ENCODE measurements at places on chromosomes 6 and 20.

DNA sequence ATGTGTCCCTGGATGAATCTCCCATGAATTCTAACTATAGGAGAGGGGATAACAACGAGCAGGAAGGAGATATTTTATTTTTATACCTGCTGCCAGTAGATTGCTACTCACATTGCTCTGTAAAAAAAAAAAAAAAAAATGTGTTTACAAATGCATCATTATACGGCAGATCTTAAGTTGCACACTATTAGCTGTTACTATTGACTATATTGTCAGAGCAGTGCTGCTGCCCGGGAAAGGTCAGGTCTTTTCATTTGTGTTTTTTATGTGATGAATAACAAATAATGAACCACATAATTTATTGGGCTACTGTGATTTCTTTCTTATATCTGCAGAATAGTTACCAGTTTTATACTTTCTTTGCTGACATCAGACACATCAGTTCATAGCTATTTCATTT is 393.3 kb downstream of the C6orf118 start:
- DNase-seq: no peak

DNA sequence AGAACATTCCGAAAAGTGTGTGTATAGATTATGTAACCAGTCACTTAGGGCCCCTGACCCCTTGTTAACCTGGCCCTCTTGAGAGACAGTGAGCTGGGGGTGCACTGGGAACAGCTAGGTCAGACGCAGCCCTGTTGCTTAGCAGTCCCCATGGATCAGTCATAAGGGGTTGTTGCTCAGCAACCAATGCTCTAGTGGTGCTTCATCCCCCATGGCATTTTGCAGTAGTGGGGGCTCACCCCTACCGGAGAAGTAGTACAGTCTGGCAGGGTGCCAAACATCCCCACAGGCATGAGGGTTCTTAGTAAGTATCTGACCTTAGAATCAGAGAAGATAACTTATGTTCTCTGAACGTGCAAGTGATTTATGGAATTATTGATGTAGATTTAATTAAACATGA is 12.3 kb downstream of the PKIB start:
- no peak for DNase-seq

DNA sequence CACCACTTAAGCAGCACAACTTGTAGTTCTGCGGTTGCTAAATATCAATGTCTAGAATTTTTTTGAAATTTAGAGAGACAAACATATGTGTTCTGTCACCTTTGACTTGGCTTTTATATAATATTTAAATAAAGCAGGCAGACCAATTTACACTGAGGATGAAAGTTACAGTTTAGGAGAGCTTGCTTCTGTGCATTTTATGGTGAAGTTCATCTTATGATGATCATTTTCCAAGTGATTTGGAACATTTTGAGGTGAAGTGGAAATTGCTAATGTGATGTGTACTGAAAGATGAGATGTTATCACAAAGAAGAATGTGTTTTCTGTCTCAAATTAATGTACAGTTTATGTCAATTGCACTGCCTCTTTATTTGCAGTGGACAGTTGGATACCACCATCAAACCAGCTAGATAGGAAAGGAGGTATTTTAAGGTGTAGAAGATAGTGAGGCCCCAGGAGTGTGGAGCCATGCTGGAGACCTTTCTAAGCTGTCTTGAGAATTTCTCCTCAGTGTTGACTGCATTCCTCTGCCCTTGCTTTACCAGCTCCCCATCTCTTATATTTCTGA is 461.9 kb downstream of the UTRN start:
- no peak for DNase-seq

- DNase-seq: no peak
Measured at GRCh38 chr20:48163505-48163904, 378.2 kb upstream of the SULF2 start.

GRCh38 chr20:58174708-58175280 is 53.7 kb downstream of the ANKRD60 start:
- DNase-seq: no peak

GRCh38 chr6:80227545-80228105 is 121.2 kb downstream of the BCKDHB start:
- DNase-seq: no peak

DNA sequence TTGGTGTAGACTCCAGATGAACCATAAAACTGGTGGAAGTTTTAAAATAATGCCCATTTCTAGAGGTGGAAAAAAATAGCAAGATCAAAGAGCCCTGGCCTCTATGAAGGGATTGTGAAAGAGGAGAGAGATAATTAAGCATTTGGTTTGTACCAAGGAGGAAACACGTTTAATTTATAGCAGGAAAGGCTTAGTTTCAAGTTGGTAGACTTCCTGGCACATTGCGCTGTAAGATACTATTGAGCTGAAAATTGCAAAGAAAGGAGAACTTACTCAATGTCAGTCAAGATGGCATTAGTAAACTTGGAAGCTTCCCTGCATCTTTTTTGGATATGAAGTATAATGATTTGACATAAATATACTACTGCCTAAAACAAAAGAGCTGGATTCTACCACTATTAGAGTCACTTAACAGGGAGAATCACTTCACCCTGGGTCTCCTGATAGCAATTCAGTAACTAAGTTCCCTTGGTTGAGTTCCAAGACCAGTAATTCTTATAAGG is 24.4 kb downstream of the MARCKS start:
- no peak for DNase-seq

DNA sequence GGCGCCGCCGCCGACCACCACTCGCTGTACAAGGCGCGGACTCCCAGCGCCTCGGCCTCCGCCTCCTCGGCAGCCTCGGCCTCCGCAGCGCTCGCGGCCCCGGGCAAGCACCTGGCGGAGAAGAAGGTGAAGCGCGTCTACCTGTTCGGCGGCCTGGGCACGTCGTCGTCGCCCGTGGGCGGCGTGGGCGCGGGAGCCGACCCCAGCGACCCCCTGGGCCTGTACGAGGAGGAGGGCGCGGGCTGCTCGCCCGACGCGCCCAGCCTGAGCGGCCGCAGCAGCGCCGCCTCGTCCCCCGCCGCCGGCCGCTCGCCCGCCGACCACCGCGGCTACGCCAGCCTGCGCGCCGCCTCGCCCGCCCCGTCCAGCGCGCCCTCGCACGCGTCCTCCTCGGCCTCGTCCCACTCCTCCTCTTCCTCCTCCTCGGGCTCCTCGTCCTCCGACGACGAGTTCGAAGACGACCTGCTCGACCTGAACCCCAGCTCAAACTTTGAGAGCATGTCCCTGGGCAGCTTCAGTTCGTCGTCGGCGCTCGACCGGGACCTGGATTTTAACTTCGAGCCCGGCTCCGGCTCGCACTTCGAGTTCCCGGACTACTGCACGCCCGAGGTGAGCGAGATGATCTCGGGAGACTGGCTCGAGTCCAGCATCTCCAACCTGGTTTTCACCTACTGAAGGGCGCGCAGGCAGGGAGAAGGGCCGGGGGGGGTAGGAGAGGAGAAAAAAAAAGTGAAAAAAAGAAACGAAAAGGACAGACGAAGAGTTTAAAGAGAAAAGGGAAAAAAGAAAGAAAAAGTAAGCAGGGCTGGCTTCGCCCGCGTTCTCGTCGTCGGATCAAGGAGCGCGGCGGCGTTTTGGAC is 2.0 kb downstream of the SOX4 start:
- no peak for DNase-seq

DNA sequence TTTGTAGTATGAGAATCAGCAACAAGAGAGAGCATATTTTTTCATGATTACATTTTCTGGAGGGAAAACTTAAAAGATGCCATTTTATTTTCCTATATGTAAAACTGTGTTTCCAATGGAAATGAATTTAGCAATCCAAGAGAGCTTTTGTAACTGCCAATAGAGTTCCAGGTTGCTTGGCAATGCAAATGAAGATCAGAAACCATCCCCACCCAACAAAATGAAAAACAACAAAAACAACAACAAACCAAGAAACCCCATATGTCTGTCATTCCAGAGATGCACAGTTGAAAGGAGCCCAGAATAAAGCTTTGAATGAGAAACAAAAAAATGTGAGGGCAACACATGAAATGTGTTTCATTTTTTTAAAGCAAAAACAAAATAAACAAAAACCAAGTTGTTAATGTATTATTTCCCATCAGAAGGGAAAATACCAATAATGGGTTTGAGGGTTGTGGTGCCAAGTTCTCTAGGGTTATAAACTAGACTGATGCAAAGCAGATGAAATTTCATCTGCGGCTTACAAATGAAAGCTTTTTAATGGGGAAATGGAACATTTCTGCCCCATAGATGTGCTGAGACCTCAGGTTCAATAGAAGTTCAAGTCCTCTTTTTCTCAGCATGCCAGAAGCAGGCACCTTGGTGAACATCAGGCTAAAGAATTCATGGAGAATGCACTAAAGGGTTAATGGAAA is 121.5 kb upstream of the MCHR2 start:
- DNase-seq: no peak

DNA sequence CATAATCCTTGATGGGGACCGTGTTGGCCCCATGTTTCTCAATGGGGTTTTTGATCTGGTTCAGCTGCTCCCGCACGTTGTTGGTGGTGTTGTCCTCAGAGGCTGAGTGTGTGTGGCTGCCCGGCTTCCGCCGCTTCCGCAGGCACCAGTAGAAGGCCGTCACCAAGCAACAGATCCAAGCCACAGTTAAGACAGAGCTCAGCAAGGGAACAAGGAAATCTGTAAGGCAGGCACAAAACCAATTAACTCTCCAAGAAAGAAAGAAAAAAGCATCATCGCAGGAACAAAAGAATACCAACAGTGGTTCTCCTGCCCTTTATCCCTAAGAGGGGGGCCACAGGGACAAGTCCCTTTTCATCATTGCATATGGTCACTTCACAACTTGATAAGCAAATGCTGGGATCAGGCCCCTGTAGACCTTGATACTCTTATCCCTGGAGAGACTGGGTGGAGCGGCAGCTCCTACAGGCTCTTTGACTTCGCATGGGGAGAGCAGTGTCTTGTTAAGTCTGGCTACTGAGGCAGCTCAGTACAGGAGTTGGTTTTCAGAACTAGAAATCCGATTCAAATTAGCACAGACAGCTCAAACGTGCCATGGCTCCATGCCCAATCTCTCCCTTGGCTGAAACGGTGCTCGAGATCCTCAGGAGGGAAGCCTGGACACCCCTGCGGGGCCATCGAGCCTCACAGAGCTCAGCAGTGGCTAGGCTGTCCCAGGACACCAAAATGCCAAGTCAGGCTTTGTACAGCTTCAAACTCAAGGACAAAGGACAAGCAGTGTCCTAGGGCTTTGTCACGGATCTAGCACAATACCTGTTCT is 33.9 kb downstream of the JAG1 start:
- peak; percentile 60 for DNase-seq

DNA sequence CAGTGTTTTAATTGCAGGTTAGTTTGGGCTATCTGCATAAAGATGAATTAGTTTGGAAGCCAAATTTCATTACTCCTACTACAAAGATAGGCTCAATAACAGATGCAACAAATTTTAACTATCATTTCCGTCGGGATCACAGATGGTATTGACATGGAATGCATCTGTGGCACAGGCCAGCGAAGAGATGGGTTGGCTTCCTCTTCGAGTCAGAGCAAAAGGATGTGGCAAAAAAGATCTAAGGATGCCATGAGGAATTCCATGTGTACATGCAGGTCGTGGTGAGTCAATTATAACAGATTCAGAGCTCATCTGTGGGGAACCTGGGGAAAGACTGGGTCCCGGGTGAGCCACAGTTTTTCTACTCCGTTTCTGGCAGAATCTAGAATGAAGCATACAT is 83.0 kb upstream of the CITED2 start:
- DNase-seq: no peak

DNA sequence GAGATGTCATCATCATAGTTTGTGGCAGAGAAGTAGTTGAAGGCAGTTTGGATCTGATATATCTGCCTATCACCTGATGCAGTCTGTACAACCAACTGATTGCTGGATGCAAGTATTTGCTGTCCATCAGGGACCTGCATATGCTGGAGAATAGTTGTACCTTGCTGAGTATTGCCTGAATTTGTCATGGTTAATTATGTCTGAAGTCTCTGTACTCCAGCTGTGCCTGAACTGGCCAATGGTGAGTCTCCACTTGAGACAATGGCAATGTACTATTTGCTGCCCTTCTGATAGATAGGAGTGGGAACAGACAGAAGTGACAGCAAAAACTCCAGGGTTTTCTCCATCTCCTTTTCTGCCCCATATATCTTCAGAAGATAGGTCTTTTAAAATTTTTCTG is 531.5 kb downstream of the EPHA7 start:
- no peak for DNase-seq

GRCh38 chr6:33235221-33235634 is 26.9 kb downstream of the RING1 start:
- DNase-seq: no peak

DNA sequence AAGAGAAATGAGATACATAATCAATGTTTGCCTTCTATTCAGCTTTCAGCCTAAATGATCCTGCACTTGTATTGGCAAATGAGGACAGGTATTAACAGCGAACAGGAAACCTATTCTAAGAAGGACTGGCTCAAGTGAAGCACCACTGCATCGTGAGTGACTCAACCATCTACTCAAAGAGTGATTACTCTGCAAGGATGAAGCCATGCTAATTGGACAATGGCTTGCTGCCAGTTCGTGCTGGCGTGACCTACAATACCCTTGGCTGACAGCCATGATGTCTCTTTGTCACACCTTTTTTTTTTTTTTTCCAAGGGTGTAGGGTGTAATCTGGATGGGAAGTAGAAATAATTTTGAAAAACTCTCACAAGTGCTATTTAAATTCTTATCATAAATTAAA is 104.9 kb downstream of the GJA10 start:
- no peak for DNase-seq

DNA sequence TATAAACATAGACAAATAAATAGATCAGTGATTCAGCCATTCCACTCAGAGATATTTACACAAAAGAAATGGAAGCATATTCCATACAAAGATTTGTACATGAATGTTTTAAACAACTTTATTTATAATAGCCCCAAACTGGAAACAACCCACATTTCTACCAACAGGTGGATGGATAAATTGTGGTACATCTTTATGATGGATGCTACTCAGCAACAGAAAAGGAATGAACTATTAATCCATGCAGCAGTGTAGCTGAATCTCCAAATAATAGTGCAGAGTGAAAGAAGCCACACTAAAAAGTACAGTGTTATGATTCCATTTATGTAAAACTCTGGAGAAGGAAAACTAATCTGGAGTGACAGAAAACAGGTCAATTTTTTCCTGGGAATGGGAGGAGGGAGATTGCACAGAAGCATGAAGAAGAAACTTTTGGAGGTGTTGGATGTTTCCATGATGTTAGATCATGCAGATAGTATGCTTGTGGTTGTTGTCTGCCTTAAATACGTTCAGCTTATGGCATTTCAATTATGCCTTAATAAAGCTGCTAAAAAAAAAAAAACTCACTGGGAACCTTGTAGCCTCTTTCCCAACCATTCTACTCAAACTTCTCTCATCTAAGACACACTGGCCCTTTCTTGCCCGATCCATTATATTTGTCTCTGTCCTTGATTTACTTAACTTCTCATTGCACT is 100.9 kb downstream of the PPP1R14C start:
- no peak for DNase-seq

GRCh38 chr6:106764353-106764980 is 135.1 kb downstream of the QRSL1 start:
- no peak for DNase-seq

GRCh38 chr20:64254156-64254555 is 1.4 kb upstream of the PCMTD2 start:
- DNase-seq: no peak

DNA sequence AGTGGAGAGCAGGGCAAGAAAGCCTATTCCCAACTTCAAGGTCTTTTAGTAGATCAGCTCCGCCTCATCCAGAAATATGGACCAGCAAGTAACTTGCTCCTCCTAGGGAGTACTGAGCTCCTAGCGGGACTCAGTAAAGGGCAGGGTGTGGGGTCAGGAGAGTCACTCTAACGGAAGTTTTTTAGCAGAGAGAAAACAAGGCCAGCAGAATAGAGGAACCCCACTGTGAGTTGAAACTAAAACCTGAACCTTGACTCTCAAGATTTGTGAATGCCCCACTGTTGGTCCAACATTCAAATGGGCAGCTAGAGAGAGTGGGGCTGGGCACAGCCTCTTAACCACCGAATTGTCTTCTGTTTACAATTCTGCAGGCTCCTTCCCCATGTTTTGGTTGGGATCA is 244.8 kb downstream of the FARS2 start:
- no peak for DNase-seq
